ENCODE measurements at places on chromosomes 12 and 14.

DNA sequence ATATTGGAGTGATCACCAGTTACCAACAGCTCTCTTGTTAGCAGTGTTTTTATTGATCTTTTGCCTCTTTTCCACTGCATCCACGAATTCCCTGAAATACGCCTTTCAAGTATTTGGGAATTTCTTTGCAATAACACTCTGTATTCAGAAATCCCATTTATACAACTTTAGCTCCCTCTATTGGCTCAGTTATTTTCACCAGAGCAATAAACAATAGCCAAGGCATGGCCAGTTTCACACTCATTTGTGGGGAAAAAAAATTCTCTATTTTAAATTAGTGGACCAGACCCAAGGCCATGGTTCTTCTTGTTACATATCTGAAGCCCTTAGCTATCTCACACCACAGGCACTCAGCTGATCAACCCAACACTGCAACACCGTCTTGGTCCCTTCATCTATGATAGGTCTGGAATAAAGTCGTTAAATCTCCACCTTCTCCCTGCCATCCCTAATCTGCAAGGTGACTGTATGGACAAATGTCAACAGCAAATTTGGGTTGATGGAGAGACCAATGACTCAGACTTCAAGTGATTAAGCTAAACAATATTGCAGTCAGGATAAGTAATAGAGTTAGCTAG, 92.4 kb upstream of the TMEM260 start:
- no peak for DNase-seq

DNA sequence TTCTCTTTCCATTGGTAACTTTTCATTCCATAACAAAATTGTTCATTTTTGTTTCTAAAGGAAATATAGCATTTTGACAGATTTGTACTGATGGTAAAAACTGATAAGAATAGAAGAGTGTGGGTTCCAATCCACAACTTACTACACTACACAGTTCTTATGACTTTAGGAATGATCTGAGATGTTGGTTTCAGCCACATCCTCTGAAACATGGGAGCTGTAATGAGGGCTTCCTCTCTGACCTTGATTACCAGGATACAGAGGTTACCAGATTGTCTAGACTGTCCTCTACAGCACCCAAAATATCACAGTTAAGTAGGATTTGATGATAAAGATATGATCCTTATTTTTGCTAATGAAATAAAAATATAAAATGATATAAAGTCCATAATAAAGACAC, 1184.6 kb downstream of the FLRT2 start:
- no peak for DNase-seq

- DNase-seq: no peak
These were observed 308.1 kb downstream of the RPAP3 start for GRCh38 chr12:47397664-47398281.

- no peak for DNase-seq
These were observed 167.9 kb downstream of the NUAK1 start for GRCh38 chr12:105970885-105971284.

- DNase-seq: no peak
These were observed 67.4 kb downstream of the MED13L start for GRCh38 chr12:116210131-116210530.

DNA sequence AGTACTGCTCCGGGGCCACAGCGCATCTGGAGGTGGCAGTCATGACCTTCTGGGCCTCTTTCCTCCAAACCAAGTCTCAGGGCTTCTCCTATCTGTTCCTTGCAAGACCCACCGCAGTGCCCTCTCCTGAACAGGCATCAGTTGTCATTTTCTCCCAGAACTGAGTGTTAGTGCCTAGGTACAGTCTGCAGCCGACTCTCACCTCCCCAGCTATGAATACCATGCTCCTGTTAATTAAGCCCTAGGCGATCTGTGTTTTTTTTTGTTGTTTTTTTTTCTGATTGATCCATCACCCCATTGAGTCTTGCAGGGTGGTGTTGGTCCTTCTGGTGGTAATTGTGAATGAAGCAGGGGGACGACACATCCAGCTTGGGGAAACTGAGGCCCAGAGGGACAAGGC, 47.5 kb upstream of the DLK1 start:
- DNase-seq: no peak

GRCh38 chr12:20507056-20507455, 138.7 kb downstream of the PDE3A start:
- no peak for DNase-seq

- no peak for DNase-seq
These were observed 911.3 kb downstream of the LRFN5 start for GRCh38 chr14:42517806-42518500.

DNA sequence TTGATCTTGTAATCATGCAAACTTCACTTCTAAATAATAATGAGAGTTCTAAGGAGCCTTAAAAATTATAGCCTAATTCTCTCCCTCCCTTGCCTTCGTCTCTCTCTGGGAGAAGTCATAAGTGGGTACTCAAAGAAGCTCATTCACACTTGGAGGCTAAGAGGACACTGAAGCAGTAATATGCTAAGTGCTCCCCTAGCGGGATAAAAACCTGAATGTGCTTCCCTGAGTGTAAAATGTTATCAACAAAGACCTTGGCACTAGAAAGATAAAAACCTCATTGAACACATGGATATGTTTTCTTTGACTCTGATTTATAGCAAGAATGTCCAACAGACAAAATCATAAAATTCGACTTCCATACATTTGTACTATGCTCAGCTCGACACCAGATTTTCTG, 337.9 kb upstream of the NOVA1 start:
- no peak for DNase-seq

GRCh38 chr12:2998789-2999264, 39.6 kb downstream of the TEAD4 start:
- DNase-seq: no peak

DNA sequence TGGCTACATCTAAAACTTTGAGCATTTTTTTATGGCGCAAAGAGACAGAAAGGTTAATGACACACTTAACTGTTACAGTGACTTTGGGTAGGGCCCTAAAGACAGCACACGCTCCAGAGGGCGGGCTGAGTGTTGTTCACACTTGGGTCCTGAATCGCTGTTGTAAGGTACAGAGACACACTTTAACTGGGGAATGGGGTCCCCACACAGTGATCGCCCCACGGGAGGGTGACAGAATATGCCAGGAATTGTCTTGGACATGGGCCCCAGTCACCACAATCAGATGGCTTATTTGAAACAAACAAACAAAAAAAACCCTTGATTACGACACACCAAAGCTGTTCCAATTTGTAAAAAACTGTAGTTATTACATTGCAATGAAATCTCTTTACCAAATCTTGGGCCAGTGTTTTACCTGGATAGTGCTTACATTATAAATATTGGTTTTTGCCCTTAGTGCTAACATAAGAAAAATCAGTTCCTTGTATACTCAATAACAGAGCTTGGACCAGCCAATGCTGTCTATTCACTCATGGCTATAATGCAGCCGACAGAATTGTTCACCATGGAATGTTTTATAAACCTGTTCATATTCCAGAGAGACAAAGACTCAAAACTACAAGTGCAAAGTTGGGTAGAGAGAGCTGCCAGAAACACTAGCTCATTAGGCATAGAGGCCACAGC, 28.3 kb downstream of the KCTD10 start:
- no peak for DNase-seq

GRCh38 chr12:53098354-53098981, 1.0 kb downstream of the IGFBP6 start:
- no peak for DNase-seq

DNA sequence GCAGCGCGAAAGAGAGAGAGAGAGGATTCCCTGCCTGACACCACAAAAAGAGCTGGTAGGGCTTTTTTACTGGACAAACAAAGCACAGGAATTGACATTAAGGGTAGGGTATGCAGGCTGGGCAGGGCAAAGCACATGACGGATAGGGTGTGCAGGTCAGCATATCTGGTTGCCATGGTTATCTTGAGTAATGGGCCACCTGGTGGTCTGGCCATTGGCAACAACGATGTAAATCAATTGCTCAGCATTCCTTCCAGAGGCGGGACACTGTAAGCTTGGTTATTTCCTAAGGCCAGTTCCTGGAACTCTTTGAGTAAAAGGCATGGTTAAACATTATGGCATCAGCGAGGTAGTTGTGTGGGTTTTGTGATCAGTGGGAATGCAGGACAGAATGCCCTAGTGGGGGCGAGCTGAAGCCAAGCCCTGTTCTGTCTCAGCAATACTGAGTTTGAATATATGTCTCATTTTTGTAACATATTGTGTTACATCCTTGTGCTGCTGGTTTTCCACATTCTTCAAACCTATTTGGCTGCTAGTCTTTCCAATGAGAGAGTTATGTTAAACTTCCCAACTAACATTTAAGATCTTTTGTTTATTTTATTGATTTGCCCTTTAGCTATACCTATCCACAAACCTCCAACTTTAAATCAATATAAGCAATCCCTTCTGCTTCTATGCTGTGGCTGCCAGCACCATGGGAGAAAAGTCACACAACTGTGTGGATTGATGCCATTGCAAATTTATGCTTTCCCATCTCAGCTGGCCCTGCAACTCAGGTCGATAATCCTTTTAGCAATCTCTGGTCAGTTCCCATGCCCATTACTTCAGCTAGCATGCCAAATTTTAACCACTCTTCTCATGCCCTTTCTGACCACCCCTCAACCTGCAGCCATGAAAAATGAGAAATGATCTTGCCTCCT, 396.7 kb upstream of the PDE3A start:
- no peak for DNase-seq

Data from DMS153 (cell line).